Stimulated activated CD4-positive, alpha-beta T cell treated with anti-CD3 and anti-CD28 coated beads, Interleukin-4, amount 100 ng/mL, for 4 hours (primary cell): ENCODE measurements at places on chromosomes 4 and X.

DNA sequence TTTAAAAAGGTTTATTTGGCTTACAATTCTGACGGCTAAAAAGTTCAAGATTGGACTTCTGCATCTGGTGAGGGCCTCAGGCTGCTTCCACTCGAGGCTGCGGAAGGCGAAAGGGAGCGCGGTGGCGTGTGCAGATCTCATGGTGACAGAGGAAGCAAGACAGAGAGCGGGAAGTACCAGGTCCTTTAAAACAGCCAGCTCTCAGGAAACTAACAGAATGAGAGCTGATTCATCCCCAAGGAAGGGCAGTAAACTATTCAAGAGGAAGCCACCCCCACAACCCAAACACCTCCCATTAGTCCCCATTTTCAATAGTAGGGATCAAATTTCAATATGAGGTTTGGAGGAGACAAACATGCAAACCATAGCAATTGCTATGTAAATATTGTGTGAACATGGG is 2144.2 kb upstream of the AGA start:
- DNase-seq: no peak

- DNase-seq: no peak
These were observed 157.4 kb downstream of the STIM2 start for GRCh38 chr4:27018076-27018475.

GRCh38 chr4:16663732-16664131 is 234.7 kb downstream of the LDB2 start:
- no peak for DNase-seq

DNA sequence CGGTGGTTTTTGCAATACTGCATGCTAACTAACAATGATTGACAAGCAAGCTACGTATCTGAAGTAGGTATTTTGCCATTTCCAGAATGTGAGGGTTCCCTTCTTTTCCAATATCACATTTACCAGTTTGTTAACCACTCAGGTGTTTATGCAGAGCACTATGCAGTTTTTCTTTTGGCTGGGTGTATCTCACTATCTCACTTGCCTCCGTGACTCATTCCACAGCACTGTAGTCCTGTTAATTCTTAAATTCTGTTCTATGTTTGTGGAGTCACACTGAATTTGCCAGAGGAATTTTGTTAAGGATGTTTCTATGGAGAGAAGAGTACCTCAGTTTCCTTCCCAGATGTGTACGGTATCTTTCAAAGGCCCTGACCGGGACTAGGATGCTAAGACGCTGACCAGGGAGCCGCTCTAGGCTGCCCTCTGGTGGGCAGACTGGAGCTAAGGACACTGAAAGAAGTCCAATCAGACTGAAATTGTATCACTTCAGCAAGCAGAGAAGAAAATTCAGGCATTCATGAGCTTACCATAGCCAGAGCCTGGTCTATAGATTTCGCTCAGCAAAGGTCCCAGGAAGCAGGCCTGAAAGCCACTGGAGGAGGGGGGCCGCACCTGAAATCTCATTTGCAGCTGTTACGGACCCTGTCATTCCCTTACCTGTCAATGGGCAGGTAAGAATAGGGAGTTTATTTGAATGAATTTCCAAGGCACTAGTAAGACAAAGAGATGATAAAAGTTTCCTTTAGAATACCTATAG is 388.4 kb upstream of the SPOCK3 start:
- DNase-seq: no peak

DNA sequence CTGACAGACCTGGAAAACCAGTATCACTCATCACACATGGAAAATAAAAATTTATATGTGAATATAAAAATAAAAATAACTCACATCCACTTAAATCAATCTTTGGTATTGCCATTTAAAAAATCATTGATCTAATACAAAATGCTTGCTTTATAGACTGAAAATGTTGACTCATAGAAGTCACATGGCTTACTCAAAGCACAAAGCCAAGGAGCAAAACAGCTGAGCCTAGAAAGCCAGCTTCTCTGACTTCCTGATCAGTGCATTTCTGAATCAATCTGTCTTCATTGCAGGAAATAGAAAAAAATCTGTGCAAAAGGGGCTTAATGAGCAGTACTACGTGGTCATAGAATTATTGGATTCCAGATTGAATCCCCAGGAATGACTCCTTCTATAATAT is 176.9 kb upstream of the HS3ST1 start:
- DNase-seq: no peak

GRCh38 chr4:52551487-52551886 is 107.6 kb downstream of the USP46 start:
- DNase-seq: no peak

GRCh38 chr4:137212601-137213000 is 319.7 kb downstream of the PCDH18 start:
- no peak for DNase-seq
